M059J (cell line): ENCODE measurements at places on chromosomes 11 and 22. TPM values are rescaled to one million over a fixed set of nuclear protein-coding genes. Genes with fewer than 3 reads are reported as not detected.

Gene ART1
- total RNA-seq: not detected in 2 replicates

Gene GGT5
- not detected in 2 replicates for total RNA-seq

Gene UPK3A
- not detected in 2 replicates for total RNA-seq

Gene CABP4
- total RNA-seq: 6.9 and 9.0 TPM in 2 replicates

DNA sequence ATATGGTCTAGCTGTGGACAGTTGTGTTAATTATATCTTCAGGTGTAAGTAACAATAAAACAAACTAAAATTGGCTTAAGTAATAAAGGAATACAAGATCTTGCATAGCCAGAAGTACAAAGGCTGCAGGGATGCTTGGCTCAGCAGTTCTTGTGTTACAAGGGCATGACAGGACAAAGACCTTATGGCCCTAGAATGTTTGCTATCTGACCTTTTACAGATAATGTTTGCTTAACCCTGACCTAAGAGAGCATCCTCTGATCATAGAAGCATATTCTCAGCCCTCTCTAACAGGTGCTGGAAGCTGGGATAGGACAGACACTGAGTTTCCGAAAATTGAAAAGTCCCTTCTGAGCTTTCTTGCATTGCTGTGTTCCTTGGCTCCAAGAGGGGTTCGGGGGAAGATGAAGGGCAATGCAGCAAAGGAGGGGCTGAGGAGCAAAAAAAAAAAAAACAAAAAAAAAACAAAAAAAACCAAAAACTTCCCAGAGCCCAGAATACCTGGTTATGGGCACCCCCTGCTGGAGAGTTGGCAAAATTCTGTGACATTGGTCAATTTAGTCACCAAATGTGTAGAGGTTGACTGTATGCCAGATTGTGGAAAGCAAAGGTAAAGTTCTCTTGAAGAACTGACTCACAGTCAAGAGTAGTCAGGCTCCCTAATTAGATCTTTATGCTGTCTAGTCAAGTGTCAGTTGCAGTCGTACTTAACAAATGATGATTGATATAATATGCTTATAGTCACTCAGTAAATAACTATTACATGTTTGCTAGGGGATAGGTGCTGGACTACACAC, 10.4 kb upstream of the HIKESHI start:
- DNase-seq: peak; percentile 72

DNA sequence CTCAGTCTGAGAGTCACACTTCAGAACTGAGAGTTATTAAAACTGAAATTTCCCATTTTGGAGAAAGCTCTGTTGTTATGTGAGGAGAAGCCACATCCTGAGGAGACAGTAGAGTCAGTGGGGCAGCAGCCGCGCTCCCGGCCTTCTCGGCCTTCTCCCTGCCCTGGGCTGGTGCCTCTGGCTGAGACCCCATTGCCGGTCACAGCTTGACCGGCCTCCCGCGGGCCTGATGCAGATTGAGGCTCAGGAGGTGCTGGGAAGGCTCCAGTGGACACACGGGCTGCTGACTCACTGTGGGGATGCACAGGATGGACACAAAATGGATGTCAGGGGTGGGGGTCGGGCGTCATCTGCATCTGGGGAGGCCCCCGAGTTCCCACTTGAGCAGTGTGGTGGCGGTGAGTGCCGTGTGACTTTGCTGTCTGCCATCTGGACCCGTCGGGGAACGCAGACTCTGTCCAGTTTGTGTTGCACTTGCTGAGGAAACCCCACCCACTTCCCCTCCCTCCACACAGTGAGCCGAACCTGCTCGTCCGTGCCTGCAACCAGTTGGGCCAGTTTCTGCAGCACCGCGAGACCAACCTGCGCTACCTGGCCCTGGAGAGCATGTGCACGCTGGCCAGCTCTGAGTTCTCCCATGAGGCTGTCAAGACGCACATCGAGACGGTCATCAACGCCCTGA, 50.1 kb downstream of the MUC6 start:
- no peak for DNase-seq
